ENCODE measurements at places on chromosomes 6 and 20. TPM values are rescaled to one million over a fixed set of nuclear protein-coding genes. Genes with fewer than 3 reads are reported as not detected.
A peak's percentile ranks its signal among the peaks of the same experiment; 100 is the strongest.

- H3K27me3 ChIP-seq = no peaks in the 10 kb centered on the region
- H3K27ac ChIP-seq = peak overlapping the region; percentile 95
- H3K4me3 ChIP-seq = peak overlapping the region; percentile 95
- peaks cover 74% of the 10 kb centered on the region for H3K36me3 ChIP-seq
- DNase-seq = peak; percentile 67
These were observed 1.9 kb downstream of the APOM start for GRCh38 chr6:31657406-31658157.

GRCh38 chr20:20233041-20233514, 134.8 kb upstream of the INSM1 start:
- no peaks in the 10 kb centered on the region for H3K27me3 ChIP-seq
- no peaks in the 10 kb centered on the region for H3K4me1 ChIP-seq
- no peak for DNase-seq
- H3K27ac ChIP-seq = no peak overlapping the region
- no peak overlapping the region for H3K4me3 ChIP-seq

GRCh38 chr6:37513155-37513554, 13.5 kb upstream of the CCDC167 start:
- DNase-seq = no peak
- no peaks in the 10 kb centered on the region for H3K36me3 ChIP-seq
- no peaks in the 10 kb centered on the region for H3K27me3 ChIP-seq
- H3K4me1 ChIP-seq = peaks cover 55% of the 10 kb centered on the region

ZNF334 gene
- total RNA-seq = 1.4 TPM

RIN2 gene
- not detected for total RNA-seq

GRCh38 chr6:39350723-39351505, 28.4 kb upstream of the KCNK16 start:
- H3K36me3 ChIP-seq = no peaks in the 10 kb centered on the region
- H3K4me3 ChIP-seq = no peak overlapping the region
- H3K4me1 ChIP-seq = no peaks in the 10 kb centered on the region
- no peaks in the 10 kb centered on the region for H3K27me3 ChIP-seq

LHFPL5 gene
- not detected for total RNA-seq

GGTLC1 gene
- not detected for total RNA-seq

TGM3 gene
- total RNA-seq = not detected

GRCh38 chr6:163405412-163406309, 8.9 kb upstream of the QKI start:
- peak; percentile 24 for DNase-seq
- H3K4me1 ChIP-seq = peaks cover 20% of the 10 kb centered on the region
- peaks cover 3% of the 10 kb centered on the region for H3K27me3 ChIP-seq

ECT2L gene
- total RNA-seq = not detected

DNA sequence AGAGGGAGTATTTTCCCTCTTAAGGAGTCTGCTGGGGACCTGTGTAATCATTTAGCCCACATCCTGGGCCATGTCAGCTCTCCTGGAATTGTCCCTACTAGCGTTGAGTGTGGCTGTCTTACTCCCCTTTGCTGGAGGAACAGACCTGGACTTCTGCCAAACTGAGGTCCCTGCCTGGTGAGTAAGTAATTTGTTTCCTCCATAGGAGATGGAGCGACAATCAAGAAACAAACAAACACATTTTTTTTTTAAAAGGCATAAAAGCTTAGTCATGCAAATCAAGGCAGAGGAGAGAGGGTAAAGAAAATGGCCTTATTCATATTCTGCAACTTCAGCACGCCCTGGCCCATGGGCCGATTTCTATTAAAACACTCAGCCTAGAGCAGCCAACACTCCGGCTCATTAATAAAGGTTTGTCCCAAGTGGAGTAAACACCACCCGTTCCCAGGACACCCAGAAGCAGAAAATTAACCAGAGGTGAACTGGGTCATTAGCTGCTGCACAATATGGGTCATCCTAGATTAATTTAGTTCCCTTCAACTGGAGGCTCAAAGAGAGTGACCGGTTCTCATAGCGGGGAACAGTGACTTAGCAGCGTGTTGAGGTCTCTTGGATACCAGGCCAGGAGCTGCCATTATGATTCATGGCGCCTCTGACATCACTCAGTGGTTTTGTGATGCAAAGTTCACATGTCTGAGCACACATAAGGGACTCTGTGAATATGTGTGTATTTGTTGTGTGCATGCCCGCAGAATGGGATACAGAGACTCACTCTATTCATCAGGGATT, 165.0 kb upstream of the SULF2 start:
- DNase-seq = no peak
- no peak overlapping the region for H3K27ac ChIP-seq
- no peaks in the 10 kb centered on the region for H3K4me1 ChIP-seq
- H3K4me3 ChIP-seq = no peak overlapping the region
- H3K27me3 ChIP-seq = peaks cover 11% of the 10 kb centered on the region

RIPOR2 gene
- 234 TPM for total RNA-seq

EDN1 gene
- 0.10 TPM for total RNA-seq

DNA sequence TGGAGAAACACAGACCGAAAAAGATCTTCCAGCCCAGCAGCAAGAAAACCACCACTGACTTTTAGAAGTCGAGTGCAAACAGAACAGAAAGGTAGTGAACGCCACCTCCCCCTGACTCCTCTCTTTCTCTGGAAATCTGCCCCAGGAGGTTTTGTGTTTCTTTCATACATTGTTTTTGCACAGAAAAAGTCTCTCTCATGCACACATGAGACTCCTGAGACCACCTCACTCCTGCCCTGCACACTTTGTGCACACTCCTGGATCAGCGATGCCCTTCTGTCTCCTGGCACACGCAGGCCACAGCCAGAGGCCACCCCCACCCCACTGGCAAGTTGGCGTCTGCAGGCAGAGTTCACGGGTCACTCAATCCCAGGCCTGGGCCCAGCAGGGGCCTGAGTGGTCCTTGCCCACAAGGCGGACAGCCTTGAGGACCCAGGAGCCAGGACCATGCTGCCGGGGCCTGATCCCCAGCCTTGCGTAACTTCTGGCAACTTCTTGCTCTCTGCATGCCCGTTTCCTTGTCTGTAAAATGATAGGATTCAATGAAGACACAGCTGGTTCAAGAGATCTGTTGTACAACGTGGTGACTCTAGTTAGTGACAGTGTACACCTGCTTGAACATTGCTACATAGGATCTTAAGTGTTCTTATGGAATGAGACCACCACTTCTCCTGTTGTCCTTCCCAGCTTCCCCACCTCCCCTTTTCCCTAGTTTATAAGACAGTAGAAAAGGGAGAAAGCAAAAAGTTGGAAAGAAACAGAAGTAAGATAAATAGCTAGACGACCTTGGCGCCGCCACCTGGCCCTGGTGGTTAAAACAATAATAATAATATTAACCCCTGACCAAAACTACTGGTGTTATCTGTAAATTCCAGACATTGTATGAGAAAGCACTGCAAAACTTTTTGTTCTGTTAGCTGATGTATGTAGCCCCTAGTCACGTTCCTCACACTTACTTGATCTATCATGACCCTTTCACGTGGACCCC, 30.2 kb upstream of the CST7 start:
- no peak overlapping the region for H3K4me3 ChIP-seq
- peaks cover 7% of the 10 kb centered on the region for H3K27me3 ChIP-seq

DNA sequence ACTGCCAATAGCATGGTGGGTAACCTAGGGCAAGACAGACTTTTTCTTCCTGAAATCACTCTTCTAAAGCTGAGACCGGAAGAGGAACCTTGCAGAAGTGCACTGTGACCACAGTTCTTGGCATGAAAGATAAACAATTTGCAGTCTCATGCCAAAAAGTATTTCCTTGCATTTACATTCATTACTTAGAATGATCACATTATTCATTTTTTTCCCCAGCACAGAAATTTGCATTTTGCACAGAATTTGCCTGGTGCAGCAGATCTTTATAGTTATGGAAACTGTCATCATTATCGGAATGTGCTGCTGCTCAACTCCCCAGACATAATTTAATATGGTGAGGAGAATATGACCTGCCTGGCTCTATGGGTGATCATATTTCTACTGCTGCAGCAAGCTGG, 42.2 kb upstream of the EDN3 start:
- H3K4me1 ChIP-seq = peaks cover 48% of the 10 kb centered on the region
- H3K27me3 ChIP-seq = peaks cover 8% of the 10 kb centered on the region
- DNase-seq = no peak
- peak overlapping the region; percentile 77 for H3K27ac ChIP-seq

- H3K27me3 ChIP-seq = no peaks in the 10 kb centered on the region
- no peaks in the 10 kb centered on the region for H3K36me3 ChIP-seq
- peaks cover 33% of the 10 kb centered on the region for H3K4me1 ChIP-seq
- no peak for DNase-seq
These were observed 46.3 kb downstream of the TULP4 start for GRCh38 chr6:158358450-158359077.

DNA sequence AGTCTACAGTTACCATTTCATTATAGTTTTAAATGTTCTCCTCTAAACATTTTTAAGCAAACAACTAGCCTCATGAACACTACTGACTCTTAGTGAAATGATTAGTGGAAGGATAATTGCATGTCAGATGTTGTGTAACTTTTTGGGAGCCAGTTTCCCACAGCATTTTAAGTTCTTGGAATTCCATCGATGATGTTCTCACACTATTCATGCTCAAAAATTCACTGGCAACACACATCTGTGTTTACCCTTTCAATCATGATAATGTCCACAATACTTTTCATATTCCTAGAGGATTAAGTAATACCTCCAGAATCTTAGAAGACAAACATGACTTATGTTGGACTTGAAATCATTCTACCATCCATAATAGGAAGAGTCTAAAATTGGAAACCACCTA, 678.1 kb upstream of the ID4 start:
- no peaks in the 10 kb centered on the region for H3K36me3 ChIP-seq
- no peaks in the 10 kb centered on the region for H3K4me1 ChIP-seq
- no peaks in the 10 kb centered on the region for H3K27me3 ChIP-seq
- no peak for DNase-seq
- no peak overlapping the region for H3K27ac ChIP-seq

GRCh38 chr6:90978046-90978445, 391.2 kb upstream of the MAP3K7 start:
- no peak overlapping the region for H3K4me3 ChIP-seq
- H3K4me1 ChIP-seq = no peaks in the 10 kb centered on the region
- H3K27ac ChIP-seq = no peak overlapping the region
- H3K36me3 ChIP-seq = no peaks in the 10 kb centered on the region

GRCh38 chr20:16124911-16125776, 448.1 kb downstream of the KIF16B start:
- H3K27ac ChIP-seq = no peak overlapping the region
- no peaks in the 10 kb centered on the region for H3K36me3 ChIP-seq
- no peaks in the 10 kb centered on the region for H3K27me3 ChIP-seq
- no peaks in the 10 kb centered on the region for H3K4me1 ChIP-seq
- no peak for DNase-seq

DNA sequence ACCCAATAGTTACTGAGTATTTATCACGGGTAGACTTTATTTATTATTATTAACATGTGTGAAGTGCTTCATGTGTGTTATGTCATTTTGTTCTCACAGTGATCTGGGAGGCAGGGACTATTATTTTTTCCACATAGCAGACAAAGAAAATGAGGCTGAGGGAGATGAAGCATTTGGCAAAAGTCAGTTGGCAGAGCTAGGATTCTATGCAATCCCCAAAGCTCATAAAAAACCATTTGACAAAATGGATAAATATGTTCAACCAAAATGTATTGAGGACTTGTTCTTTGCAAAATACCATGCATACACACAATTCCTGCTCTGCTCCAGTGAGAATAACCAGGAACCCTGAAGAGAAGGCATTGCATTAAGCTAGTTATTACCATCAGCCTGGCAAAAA, 184.4 kb downstream of the HS3ST5 start:
- H3K27ac ChIP-seq = no peak overlapping the region
- no peak for DNase-seq
- no peak overlapping the region for H3K4me3 ChIP-seq
- H3K27me3 ChIP-seq = no peaks in the 10 kb centered on the region
- H3K4me1 ChIP-seq = no peaks in the 10 kb centered on the region

- no peak for DNase-seq
- peaks cover 19% of the 10 kb centered on the region for H3K27me3 ChIP-seq
- H3K27ac ChIP-seq = no peak overlapping the region
- H3K36me3 ChIP-seq = no peaks in the 10 kb centered on the region
- H3K4me1 ChIP-seq = no peaks in the 10 kb centered on the region
These were observed 544.9 kb upstream of the CITED2 start for GRCh38 chr6:139919107-139920026.

GRCh38 chr6:88157106-88157505, 9.0 kb downstream of the CNR1 start:
- DNase-seq = no peak
- no peak overlapping the region for H3K27ac ChIP-seq
- H3K4me1 ChIP-seq = no peaks in the 10 kb centered on the region
- peaks cover 9% of the 10 kb centered on the region for H3K27me3 ChIP-seq
- H3K4me3 ChIP-seq = no peak overlapping the region

- no peaks in the 10 kb centered on the region for H3K36me3 ChIP-seq
- DNase-seq = no peak
- no peak overlapping the region for H3K4me3 ChIP-seq
- peaks cover 3% of the 10 kb centered on the region for H3K4me1 ChIP-seq
- no peaks in the 10 kb centered on the region for H3K27me3 ChIP-seq
- H3K27ac ChIP-seq = no peak overlapping the region
These were observed 127.1 kb upstream of the TSHZ2 start for GRCh38 chr20:52845044-52845443.

PTPN1 gene
- 80.5 TPM for total RNA-seq

DNA sequence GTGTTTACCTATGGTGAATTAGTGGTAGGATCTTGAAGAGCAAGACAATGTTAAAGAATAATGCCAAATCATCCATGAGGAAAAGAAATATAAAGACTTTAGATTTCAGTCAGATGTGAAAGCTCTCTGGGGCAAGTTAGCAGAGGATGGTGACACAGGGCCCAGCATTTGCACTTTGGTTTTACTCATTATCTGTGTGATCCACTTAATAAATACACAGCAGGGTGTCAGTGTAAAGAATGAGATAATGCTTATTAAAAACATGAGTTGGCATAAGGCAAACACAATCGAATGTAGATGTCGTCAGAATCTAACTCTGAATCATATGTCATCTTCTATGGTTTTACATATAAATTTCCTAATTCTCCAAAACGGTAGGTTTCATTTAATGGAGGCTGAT, 130.4 kb upstream of the PREP start:
- no peaks in the 10 kb centered on the region for H3K4me1 ChIP-seq
- peaks cover 4% of the 10 kb centered on the region for H3K27me3 ChIP-seq
- DNase-seq = no peak
- peaks cover 4% of the 10 kb centered on the region for H3K36me3 ChIP-seq
- H3K4me3 ChIP-seq = no peak overlapping the region
- no peak overlapping the region for H3K27ac ChIP-seq

ANKRD66 gene
- not detected for total RNA-seq

GRCh38 chr6:101181006-101181405, 212.5 kb upstream of the GRIK2 start:
- H3K27ac ChIP-seq = no peak overlapping the region
- no peaks in the 10 kb centered on the region for H3K36me3 ChIP-seq
- H3K4me3 ChIP-seq = no peak overlapping the region
- H3K27me3 ChIP-seq = no peaks in the 10 kb centered on the region
- no peaks in the 10 kb centered on the region for H3K4me1 ChIP-seq

DNA sequence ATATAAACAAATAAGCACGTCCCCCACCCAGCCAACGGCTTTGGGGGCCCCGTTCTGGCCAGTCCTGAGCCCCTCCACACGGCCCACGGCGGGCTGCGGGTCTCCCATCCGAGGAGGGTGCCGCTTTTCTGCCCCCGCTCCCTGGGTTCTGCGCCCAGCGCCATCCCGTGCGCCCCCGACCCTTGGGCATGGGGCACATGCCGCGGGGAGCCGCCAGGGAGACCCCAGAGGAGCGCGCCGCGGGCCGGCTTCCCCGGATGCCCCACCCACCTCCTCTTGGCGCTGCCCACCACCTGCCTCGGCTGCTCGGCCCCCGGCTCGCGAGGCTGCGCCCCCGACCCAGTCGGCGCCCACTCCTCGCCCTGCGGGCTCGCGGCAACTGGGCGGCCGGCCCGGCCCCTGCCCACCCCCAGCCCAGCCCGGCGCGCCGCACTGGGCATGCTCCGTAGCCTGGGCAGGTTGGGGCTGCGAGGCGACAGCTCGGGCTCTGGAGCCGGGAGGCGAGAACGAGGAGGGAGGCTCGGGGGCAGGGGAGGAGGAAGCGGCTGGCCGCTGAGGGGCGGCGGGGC, 570 bp upstream of the PLCB4 start:
- DNase-seq = no peak
- H3K4me1 ChIP-seq = no peaks in the 10 kb centered on the region
- no peaks in the 10 kb centered on the region for H3K36me3 ChIP-seq
